Dorsolateral prefrontal cortex (tissue), 122 donors: ENCODE measurements at places on chromosomes 3 and 15.
A peak's percentile ranks its signal among the peaks of the same experiment; 100 is the strongest.

GRCh38 chr15:83871808-83872559 lies 218.1 kb downstream of the ADAMTSL3 start:
- peak; percentile 15 for DNase-seq

GRCh38 chr3:153752405-153753027 lies 368.7 kb upstream of the ARHGEF26 start:
- DNase-seq: no peak

DNA sequence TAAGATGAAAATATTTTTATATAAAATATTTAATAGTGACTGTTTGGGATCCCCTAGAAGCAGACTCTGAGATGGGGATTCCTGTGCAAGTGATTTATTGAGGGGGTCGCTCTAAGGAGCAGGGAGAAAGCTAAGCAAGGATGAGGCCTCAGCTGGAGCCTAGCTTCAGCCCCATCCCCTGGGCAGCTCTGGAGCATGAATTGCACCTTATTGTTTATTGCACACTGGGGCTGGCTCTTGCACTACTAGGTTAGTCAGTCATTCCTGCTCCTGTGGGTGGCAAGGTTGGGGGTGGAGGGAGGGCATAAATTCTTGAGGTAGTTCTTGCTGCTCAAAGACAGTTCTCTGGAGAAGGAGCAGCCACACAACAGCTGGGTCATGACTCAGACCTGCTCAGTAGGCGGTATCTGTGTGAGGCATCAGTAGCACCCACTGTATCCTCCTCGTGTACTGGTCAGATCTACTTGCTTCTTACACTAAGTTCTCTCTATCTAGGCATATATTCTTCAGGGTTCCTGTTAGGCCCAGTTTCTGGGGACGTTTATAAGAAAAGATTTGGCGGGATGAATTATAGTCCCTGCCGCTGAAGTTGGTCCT lies 27.2 kb upstream of the TNFSF10 start:
- DNase-seq: no peak

DNA sequence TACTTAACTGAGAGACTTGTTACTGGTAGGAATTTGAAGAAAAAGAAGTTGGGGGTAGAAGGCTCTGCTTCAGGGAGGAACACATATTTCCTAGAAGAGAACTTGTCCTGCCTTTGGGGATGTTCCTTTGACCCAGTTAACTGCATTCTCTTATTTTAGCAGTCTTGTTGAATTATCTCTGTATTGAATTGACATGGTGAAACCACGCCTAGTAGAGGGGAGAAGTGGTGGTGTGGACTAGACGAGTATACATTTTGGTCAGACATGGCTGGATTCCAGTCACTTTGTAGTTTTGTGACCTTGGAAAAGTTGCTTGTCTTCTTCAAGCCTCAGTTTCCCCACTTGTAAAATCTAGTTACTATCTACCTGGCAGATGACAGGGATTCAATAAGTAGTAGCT lies 87.8 kb downstream of the FNDC3B start:
- DNase-seq: no peak

DNA sequence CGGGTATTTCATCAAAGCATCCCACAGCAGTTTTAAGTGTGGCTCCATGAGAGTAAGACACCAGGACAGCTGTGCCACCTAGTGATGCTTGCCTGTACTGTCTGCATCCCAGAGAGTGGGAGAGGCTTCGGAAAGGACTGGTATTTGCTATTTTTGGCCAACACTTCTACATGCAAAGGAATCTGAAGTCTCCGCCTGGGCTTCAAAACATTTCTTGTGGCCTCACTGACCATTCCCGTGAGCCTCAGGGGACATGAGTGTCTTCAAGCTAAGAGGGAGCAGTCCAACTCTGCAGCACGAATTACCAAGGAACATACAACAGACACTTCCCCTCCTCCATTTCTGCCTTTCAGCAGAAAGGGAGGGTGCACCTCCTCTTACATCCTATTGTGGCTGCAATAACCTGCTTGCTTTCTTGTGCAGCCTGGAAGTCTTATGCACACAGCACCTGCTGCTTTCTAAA lies 177.5 kb downstream of the RORA start:
- DNase-seq: peak; percentile 60

- DNase-seq: no peak
Observed at GRCh38 chr3:107373896-107374295, 3.3 kb upstream of the CCDC54 start.

DNA sequence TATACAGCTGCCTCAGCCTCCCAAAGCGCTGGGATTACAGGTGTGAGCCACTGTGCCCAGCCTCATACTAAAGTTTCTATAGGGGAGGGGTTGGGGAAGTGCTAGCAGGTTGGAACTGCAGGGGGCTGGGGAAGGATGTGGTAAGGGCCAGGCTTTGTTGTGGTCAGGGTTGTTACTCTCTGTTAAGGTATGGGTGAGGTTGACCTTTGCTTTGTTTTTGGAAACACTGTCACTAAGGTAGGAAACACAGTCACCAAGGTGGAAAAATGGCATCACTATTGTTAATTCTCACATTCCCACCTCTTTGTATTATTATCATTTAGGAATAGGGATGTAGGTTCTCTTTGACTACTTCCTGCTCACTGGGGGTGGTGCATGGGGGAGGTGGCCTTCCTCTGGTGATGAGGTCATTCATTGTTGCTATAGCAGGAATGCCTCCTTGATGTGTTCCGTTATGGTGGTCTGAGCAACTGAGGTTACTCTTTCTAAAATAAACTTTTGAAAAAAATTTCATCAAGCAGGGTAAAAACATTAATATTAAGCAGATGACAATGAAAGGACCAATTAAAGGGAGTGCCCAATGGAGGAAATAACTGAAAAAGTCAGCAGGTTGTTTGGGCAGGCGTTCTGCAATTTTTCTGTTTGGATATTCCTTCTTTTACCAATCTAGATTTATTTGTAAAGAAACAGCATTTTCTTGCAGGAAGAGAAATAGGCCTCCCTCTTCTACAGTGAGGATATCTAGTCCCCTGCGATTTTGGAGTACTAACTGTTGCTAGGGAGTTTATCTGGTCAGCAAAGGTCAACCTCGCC lies 150.5 kb downstream of the WDR76 start:
- no peak for DNase-seq

GRCh38 chr3:107756649-107757048 lies 233.9 kb downstream of the BBX start:
- no peak for DNase-seq

GRCh38 chr15:40317580-40317979 lies 5.9 kb upstream of the INAFM2 start:
- DNase-seq: no peak

GRCh38 chr15:48021336-48022086 lies 99.3 kb upstream of the SLC24A5 start:
- no peak for DNase-seq

GRCh38 chr3:46442576-46443530 lies 21.9 kb downstream of the LTF start:
- no peak for DNase-seq

DNA sequence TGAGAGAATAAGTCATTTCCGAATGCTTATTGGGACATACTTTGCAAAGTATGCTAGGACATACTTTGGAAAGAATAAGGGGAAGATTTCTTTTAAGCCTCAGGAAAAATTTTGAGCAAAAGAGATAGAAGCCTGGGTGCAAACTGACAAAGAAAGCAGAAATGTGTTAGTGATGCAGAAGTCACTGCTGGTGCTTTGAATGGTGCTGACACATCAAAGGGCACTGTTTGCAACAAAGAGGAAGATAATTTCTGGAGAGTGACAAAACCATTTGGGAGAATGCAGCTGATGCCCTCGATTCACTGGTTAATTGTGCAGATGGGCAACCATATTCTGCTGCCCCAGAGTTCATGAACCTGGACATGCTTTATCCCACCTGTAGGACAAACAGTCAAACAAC lies 11.0 kb upstream of the RAP2B start:
- no peak for DNase-seq

DNA sequence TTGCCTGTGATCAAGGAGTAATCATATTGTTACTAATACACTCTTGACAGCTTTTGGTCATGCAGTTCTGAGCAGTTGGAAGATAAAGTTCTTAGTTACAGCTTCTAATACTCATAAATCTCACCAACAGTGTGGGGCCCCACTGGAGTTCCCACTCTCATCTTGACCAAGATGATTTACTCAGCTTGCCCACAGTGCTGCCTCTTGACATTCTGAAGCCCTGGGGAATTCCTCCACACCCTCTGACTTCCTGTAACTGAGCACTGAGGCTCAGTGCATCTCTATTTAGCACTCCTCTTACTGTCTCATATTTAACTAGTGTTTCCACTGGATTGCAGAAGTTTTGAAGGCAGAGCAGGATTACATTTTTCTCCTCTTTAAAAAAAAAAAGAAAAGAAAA lies 1.9 kb upstream of the ARL6IP5 start:
- DNase-seq: no peak

DNA sequence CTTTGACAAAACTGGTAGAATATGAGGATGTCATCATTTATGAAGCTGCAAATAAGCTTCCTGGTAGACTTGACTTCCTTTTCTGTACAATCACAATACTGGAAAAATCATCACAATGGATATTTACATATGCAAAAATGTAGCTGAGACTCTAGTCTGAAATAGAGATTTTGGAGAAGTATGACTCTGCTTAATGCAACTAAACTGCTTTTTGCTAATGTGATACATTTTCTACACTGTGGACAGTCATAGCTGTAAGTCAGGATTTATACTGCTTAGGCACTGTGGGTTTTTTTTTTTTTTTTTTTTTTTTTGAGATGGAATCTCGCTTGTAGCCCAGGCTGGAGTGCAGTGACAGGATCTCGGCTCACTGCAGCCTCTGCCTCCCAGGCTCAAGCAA lies 34.5 kb upstream of the ST3GAL6 start:
- DNase-seq: no peak

DNA sequence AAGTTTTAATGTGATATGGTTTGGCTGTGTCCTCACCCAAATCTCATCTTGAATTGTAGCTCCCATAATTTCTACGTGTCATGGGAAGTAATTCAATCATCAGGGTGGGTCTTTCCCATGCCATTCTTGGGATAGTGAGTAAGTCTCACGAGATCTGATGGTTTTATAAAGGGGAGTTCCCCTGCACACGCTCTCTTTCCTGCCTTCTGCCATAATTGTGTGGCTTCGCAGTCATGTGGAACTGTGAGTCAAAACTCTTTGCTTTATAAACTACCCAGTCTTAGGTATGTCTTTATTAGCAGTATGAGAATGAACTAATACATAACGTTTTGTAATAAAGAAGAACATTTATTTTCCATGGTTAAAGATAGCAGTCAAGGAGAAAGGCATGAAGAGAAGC lies 39.2 kb upstream of the GOLIM4 start:
- no peak for DNase-seq

DNA sequence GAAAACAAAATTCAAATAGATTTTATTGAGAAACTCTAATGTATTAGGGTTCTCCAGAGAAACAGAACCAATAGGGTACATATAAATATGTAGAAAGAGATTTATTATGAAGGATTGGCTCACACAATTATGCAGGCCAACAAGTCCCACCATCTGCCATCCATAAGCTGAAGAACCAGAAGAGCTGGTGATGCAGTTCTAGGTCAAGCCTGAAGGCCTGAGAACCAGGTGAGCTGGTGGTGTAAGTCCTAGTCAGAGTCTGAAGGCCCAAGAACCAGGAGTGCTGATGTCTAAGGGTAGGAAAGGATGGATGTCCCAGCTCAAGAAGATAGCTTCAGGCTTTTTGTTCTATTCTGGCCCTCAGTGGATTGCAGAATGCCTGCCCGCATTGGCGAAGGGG lies 2.6 kb upstream of the NFKBIZ start:
- no peak for DNase-seq

- DNase-seq: no peak
Observed at GRCh38 chr3:127760791-127761440, 61.4 kb downstream of the MGLL start.

DNA sequence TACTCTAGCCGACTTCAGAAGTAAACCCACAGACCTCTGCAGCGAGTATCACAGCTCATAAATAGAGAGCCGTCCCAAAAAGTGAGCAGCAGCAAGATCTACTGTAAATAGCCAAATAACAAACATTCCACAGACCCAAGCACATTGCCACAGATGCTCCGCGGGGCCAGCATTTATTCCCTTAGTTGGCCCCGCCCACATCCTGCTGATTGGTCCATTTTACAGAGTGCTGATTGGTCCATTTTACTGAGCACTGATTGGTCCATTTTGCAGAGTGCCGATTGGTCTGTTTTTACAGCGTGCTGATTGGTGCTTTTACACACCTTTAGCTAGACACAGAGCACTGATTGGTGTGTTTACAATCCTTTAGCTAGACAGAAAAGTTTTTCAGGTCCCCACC lies 17.3 kb upstream of the GABRB3 start:
- DNase-seq: no peak

- no peak for DNase-seq
Observed at GRCh38 chr3:113329757-113330156, 111.5 kb downstream of the CFAP44 start.

DNA sequence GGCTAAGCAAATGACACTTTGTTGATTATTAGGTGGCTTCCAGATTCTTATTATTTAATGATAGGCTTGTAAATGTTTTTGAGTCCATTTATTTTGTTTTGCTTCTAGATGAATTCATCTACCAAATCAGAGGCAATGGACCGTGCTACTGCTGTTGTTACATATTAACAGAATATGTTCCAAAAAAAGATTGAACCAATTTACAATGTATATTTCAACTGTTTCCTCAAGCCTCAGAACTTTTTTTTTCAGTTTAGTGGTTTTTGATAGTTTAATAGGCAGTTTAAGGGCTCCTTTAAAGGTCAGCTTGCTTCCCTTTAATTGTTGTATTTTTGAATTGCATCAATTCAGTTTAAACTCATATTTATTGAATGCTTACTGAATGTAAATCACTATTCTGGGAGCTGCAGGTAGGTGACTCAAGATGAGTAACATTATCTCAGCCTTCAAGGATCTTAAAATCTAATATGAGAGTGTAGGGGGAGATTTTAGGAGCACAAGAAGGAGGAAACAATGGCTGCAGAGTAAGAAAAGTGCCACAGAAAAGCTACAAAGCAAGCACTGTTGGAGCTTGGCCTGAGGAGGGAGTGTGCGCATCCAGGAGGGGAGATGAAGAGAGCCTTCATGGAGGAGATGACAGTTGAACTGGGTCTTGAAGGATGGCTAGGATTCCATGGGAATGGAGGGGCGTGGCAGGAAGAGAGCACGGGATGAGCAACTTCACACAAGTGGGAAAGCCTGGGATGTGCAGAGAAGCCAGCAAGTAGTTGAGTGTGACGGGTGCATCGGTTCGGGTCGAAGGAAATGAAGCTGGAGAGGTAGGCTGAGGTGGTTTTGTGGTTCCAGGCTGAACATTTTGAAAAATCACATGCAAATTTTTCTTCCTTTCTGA lies 14.7 kb downstream of the MAP2K1 start:
- no peak for DNase-seq

DNA sequence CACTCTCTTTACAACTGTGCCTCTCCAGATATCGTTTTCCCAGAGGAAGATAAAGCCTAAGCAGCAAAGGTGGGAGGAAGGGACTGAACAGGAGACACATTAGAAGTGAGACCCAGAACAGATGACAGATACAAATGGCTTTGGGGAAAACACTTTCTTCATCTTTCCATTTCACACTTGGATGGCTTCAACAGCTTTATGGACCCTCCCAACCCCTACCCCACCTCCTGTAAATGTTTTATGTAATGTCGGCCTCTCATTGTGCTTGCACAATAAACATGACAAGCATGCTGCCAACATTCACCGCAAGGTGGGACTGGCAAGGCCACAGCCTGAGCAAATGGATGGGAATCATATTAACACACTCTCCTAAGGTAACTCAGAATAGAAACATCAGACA lies 1088.6 kb downstream of the TUSC7 start:
- DNase-seq: no peak

- DNase-seq: no peak
Observed at GRCh38 chr3:68793759-68794701, 138.3 kb downstream of the TAFA4 start.

- DNase-seq: no peak
Observed at GRCh38 chr3:72814308-72814707, 33.9 kb downstream of the SHQ1 start.

GRCh38 chr15:50182219-50183013 lies 420 bp downstream of the SLC27A2 start:
- DNase-seq: no peak
